Activated T-cell treated with anti-CD3 and anti-CD28 coated beads, Interleukin-2, amount 50 U/mL, for 48 hours (primary cell): ENCODE measurements at places on chromosomes 6 and 20.

DNA sequence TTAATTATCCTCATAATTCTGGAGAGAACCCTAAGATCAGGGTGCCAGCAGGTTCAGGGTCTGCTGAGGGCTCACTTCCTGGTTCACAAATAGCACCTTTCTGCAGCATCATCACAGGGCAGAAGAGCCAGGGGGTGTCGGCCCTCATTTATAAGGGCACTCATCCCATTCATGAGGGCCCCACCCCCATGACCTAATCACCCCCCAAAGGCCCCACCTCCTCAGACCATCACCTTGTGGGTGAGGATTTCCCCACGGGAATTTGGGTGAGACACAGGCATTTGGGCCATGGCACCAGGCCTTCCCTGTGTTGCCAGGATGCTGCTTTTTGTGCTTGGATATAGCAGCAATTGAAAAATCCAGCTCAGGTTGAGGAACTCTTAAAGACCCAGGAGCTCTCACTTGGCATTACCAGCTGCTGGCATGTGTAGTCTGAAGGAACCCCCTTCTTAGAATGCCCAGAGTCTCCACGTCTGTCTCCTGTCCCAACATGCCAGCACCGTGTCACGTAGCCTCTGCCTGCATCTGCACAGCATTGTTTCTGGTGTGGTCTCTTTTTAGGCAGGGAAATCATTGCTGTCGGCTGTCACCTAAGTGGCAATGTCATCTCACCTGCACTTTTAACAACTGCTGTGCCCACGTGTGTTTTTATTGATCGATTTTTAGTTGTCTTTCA is 71.5 kb downstream of the RPP40 start:
- no peak for DNase-seq

GRCh38 chr6:48048451-48049146 is 62.4 kb downstream of the PTCHD4 start:
- DNase-seq = no peak

- no peak for DNase-seq
Measured at GRCh38 chr20:5434116-5434515, 117.4 kb upstream of the PROKR2 start.

GRCh38 chr6:7134999-7135745 is 27.4 kb downstream of the RREB1 start:
- DNase-seq = no peak

- DNase-seq = no peak
Measured at GRCh38 chr6:4856785-4857184, 80.6 kb downstream of the CDYL start.

- DNase-seq = no peak
Measured at GRCh38 chr6:111667931-111668330, 62.3 kb upstream of the TRAF3IP2 start.

DNA sequence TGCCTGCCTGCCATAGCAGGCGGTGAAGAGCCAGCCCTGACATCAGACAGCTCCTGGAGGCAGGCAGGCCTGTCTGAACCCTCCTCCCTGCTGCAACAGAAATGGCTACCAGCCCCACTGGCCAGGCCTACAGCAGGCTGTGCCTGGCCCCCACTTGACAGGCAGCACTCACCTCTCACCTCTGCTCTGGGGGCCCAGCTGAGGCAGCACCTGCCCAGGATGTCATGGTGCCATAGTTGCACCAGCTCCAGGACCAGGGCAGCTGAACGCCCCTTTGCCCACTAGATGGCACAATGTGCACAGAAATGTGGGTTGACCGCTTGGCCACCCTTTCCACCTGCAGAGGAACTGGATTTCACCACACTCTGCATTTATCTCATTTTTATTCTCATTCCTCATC is 30.6 kb downstream of the MRPL14 start:
- peak; percentile 81 for DNase-seq

GRCh38 chr6:157069585-157069984 is 253.7 kb downstream of the TMEM242 start:
- DNase-seq = no peak

- DNase-seq = no peak
Measured at GRCh38 chr20:9581509-9581908, 67.1 kb downstream of the LAMP5 start.

- no peak for DNase-seq
Measured at GRCh38 chr6:92763274-92763584, 656.1 kb downstream of the EPHA7 start.

DNA sequence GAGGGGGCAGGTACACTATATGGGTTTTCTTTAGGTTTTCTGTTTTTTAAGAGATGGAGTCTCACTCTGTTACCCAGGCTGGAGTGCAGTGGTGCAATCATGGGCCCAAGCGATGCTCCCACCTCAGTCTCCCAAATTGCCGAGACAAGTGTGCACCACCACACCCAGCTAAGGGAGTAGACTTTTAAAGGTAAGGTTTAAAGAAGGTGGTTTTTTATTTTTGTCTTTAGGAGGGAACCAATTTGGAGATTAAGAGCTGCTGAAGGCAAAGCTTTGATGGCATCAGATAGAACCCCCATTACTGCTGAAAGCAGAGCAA is 7.9 kb downstream of the SRSF6 start:
- DNase-seq = no peak

GRCh38 chr6:75334266-75335040 is 49.9 kb upstream of the TMEM30A start:
- DNase-seq = no peak

GRCh38 chr6:22435151-22435550 is 134.2 kb upstream of the HDGFL1 start:
- no peak for DNase-seq

GRCh38 chr6:139608466-139609261 is 234.2 kb upstream of the CITED2 start:
- DNase-seq = no peak

DNA sequence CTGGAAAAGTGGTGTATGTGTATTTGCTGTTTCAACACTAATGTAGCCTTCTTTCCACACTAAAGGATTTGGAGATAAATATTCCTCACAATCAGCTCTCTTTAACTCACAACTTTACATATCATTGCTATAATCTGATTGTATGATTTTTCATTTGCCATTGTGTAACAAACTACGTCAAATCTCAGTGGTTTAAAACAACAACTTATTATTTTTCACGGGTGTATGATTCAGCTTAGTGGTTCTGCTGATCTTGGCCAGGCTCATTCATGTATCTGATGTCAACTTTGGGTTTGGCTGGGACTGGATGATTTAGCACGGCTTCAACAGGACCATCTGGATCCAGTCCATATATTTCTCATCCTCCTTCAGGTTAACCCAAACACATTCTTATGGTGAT is 55.4 kb upstream of the TMX4 start:
- DNase-seq = no peak

DNA sequence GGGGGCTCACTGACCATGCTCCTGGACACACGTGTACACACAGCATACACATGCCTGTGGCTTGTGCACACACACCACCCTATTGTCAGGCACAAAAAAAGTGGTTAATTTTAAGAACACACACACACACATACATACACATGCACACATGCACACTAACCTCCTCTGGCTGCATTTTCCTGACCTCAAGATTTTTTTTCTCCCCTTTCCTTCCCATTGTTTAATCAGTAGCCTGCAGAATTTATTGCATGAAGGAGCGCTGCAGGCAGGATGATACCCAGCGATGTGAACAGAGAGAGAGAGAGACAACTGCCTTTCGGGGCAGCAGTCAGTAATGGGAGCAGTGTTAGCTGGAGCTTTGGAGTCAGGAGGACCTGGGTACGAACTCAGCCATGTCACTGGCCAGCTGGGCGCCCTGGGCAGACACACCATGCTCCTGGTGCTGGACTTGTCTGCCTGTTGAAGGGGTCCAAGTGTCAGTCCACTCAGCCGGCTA is 990 bp upstream of the TRAF3IP2 start:
- peak; percentile 28 for DNase-seq

DNA sequence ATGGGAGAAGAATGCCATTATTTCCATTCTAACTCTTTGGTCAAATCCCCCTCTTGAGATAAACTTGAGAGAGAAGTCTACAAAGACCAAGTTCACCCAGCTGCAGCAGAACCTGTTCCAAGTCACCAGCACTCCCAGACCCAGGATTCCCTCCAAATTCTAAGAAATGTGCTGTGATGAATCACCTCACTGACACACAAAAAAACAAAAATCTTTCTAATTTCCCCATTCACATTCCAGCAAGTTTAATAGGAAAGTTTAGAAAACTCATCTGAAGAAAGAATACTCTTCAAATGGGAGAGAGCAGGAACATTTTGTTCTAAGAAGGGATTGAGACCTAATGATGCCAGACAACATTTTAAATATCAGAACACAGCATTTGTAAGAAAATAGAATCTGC is 213.6 kb upstream of the PLCB4 start:
- no peak for DNase-seq

GRCh38 chr6:96940322-96940721 is 15.8 kb downstream of the KLHL32 start:
- no peak for DNase-seq

DNA sequence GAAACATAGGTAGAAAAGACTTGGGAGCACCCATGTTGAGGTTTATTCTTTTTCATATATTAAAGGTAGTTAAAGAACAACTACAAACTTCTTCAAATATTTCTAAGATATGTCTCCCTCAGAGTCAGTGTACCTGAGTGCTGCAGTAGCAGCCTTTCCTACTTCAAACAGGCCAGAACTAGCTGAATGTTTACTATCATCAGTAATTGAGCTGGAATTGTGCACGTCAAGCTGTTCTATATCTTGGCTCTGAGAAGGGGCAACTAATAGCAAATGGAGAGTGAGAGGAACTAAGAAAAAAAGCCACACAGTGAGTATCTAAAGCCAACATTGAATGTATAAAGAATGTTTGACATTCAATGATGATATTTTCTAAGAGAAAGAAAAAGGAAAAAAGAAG is 21.7 kb downstream of the MTCL3 start:
- no peak for DNase-seq

GRCh38 chr6:64591676-64592036 is 956.1 kb downstream of the PHF3 start:
- DNase-seq = no peak

- no peak for DNase-seq
Measured at GRCh38 chr20:13632431-13632830, 6.3 kb downstream of the TASP1 start.

- DNase-seq = no peak
Measured at GRCh38 chr6:149140910-149141290, 176.6 kb upstream of the TAB2 start.

DNA sequence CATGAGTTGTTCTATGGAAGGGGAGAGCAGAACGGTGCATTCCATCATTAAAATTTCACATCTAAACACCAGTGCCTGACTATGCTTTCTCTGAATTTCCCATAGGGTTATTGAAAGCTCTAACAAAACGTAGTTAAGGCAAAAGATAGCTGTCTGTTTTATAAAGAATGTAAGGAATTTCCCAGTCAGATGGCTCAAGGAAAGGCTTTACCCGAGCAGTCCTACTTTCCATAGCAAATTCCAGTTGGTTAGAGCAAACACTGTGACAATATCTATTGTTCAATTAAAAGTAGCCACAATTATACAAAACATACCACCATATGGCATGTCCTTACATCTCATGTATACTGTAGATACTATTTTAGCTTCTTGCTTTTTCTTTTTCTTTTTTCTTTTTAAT is 1059.5 kb upstream of the FLRT3 start:
- DNase-seq = no peak

DNA sequence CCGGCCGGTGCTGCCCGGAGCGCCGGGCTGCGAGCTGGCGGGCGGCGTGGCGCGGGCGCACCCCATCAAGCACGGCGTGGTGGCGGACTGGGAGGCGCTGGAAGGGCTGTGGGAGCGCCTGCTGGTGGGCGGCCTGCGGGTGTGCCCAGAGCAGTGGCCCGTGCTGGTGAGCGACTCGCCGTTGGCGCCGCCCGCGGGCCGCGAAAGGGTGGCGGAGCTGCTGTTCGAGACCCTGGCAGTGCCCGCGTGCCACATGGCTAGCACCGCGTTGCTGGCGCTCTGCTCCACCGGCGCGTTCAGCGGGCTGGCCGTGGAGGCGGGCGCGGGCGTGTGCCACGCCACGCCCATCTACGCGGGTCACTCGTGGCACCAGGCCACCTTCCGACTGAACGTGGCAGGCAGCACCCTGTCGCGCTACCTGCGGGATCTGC is 517 bp downstream of the ACTL10 start:
- peak; percentile 78 for DNase-seq

DNA sequence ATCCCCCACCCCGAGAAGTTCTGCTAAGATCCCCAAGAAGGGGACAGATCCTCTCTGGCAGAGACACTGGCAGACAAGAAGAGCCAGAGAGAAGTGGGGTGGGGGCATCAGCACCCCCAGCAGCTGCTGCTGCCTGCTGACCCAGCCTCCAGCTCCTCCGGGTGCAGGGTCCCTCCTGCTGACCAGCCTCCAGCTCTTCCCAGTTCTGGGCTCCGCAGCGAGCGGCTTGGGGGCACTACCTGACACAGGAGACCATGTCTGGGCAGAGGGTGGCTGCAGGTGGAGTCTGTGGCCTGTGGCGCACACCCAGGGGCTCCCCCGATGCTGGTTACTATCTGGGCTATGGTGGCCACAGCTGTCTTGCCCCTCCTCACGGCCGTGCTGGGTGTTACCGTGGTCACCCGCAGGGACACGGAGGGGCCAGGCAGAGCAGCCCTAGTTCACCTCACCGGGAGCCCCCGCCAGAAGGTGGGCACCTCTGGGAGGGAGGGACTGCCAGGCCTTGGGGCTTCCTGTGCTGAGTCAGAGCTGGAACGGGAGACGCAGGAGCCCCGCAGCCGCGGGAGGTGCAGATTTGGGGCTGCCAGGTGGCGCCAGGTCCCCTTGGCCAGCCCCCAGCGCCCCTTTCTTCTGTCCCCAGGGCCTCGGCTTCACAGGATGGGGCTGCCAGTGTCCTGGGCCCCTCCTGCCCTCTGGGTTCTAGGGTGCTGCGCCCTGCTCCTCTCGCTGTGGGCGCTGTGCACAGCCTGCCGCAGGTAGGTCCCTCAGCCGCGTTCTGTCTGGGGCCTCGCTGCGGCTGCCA is 630 bp downstream of the LIME1 start:
- DNase-seq = peak; percentile 73

GRCh38 chr20:25685276-25686080 is 11.2 kb downstream of the ZNF337 start:
- no peak for DNase-seq

DNA sequence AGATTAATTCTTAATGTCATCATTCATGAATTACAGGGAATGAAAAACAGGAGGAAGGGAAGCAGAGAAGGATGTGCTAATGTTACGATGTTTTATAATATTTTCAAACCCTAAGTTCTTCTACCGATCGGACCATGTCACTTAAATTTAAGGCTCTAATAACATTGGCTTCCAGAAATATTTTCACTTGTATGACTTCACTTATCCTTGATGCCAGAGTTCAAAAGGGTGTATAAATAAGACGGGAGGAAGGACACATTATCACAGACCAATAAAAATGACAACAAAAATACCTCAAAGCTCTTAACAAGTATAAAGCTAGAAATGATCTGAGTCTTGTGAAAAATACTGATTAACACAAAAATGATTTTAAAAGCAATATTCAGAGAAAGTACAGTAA is 370.4 kb upstream of the CITED2 start:
- DNase-seq = no peak

- DNase-seq = no peak
Measured at GRCh38 chr6:26328265-26328844, 36.6 kb upstream of the BTN3A2 start.
